ENCODE measurements at places on chromosomes 1 and 21.
A peak's percentile ranks its signal among the peaks of the same experiment; 100 is the strongest.

GRCh38 chr1:160743266-160743665 is 4.2 kb downstream of the SLAMF7 start:
- no peak for DNase-seq

- no peak for DNase-seq
Measured at GRCh38 chr1:211198111-211198510, 61.1 kb upstream of the RCOR3 start.

DNA sequence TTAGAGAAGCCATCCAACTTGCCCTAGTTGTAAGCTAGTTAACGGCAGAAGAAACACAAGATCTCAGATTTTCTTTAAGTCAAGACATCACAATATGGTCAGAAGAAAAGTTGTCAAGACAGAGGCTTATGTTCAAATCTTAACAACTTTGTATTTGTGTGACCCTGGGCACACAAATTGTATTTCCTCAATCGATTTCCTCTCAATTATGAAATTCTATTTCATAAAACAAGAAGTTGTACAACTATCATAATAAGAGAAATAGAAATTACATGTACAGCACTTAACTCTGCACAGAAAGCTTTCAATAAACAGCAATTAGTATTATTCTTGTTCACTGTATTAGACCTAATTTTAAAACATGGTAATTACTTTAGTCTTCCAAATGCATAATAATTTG is 62.9 kb upstream of the SDC3 start:
- DNase-seq: no peak

- no peak for DNase-seq
Measured at GRCh38 chr1:207755846-207756693, 4.2 kb downstream of the CD46 start.

DNA sequence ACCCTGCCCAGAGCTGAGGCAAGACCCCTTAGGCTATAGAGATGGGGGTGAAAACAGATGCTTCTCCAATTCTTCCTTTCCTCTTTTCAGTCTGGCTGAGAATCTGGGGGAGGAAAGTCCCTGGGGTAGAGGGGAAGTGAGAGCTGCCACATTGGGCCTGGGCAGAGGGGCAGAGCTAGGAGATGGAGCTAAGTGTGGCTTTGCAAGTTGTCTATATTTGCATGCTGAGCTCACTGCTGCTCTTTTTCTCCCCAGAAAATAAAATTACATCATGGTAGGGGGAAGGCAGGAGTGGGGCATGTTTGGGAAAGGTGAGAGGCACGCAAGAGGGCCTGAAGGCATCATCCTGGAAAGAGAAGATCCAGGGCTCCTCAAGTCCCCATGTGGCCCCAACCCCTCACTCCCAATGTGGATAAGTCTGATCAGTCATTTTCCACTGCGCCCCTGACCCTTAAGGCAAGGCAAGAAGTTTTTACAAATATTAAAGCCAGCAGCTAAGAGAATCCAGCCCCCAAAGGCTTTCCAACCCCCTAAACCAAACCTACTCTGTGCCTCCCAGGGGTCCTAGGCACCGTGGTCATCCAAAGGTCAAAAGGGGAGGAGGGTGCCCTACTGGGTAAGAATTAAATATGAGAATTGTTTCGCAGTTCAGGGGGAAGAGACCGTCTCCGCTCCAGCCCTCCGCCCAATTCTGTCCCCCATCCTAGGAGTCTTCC is 500 bp upstream of the PEA15 start:
- DNase-seq: no peak

DNA sequence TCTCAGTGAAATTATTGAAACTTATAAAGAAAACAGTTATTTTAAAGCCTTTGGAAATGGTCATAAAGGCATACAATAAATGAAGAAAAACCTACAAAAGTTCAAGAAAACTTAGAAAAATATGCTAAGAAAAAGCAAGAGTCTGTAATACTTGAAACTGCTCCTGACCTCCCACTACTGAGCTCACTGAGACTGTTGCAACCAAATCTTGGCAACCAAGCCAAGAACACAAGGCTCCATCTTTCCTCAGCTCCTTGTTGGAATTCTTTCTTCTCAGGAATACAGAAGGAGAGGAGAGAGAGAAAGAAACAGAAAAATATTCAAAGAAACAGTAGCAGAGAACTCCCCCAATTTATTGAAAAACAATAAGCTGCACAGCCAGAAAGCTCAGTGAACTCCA is 160.5 kb downstream of the RASAL2 start:
- no peak for DNase-seq

DNA sequence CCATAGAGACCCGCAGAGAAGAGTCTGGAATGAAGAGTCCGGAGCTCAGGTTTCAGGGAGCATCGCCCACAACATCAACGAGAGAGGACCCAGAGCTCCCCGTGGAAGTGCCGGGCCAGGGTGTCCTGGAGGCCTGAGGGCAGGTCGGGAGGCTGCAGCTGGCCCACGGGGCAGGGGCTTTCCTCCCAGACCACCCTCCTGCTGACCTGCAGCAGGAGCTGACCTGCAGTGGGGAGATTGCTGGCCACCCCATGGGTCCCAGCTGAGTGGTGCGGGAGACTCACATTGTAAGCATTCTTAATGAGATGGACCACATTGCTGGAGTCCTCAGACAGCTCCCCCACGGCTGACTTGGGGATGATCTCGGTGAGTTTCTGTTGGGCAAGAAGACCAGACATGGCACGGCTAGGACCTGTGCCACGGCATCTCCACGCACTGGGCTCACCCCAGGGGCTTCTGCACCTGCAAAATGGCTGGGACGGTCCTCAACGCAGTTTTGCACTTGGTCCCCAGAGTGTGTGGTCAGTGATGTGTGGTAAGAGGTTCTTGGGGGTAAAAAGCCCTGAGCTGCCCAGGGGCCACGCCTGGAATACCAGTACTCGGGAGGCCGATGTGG is 21.3 kb upstream of the PTTG1IP start:
- no peak for DNase-seq

GRCh38 chr1:35274197-35274596 is 5.7 kb downstream of the ZMYM4 start:
- DNase-seq: no peak

DNA sequence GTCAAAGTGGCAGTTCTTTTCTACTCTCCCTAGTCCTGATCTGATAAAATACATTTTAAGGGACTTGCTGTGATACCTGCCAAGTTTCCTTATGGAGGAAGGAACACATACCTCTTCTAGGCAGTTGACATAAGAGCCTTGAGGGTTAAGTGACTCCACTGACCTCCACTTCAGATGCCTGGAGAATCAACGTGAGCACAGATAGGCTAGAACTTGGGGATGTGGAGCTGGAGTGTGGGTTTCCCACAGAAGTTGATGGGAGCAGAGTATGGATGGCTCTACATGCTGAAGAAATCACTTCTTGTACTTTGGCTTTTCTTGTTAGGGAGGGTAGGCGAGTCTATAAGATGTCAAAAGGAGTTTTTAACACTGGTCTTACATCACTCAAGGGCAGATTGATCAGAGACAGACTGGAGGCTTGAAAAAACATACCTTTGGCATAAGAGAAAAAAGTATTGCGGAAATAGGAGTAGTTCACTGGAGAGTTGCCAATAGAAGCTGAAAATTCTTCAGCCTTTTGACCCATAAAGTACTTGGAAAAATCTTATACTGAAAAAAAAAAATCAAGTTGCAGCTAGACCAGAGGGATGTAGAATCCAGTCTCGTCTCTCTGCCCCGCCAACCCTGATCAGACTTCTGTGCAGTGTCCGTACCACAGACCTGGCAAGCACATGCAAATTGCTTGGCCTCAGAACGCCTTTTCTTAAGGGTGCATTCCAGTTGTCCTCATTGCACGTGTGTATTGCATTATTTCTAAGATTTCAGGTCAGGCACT is 5.5 kb downstream of the RHOU start:
- no peak for DNase-seq

GRCh38 chr1:40532844-40533424 is 1.5 kb downstream of the ZNF684 start:
- DNase-seq: no peak

DNA sequence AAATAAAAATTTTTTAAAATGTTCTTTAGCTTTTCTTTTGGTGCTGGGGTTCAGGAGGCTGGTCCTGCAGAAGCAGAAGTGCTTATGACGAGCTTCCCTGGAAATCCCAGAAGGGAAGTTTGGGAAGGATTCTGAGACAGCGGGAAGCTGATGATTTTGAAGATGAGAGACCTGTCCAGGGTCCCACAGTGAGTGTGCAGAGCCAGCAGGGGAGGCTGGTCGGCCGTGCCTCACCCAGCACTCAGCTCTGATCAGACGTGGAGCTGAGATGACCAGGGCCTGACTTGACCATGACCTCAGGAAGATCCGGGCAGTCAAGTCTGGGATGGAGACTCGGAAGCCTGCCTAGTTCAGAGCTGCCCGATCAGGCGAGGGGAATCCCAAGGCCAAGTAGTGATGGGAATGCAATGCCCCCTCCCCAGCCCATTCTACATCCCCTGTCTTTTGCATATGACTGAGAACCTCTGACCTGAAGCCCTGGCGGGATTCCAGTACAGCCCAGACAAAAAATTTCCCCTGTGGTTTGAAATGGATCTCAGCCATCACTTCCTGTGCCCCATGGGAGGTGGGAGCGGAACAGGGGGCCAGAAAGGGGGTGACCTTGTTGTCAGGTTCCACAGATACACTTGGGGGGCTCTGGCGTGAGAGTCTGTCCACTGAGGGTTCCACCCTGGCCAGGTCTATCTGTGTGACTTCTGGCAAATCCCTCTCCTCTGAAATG is 96.8 kb upstream of the RUNX3 start:
- no peak for DNase-seq

DNA sequence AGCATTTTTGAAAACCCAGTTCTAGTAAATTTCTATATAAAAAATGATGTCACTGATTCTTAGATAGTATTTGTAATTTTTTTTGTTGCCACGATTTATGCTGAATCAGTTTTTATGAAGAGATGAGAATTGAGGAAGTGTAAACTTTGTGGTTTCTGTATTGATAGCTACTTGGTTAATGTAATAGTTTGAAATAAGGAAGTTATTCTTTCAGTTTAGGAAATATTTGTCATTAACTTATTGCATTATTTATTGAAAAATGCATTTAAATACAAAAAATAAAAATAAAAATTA is 97.8 kb downstream of the ZFYVE9 start:
- no peak for DNase-seq

GRCh38 chr1:212234431-212235395 is 50.5 kb upstream of the PPP2R5A start:
- no peak for DNase-seq

- DNase-seq: no peak
Measured at GRCh38 chr1:177021687-177022086, 142.8 kb downstream of the ASTN1 start.

GRCh38 chr1:65844821-65845534 is 52.3 kb downstream of the PDE4B start:
- no peak for DNase-seq

DNA sequence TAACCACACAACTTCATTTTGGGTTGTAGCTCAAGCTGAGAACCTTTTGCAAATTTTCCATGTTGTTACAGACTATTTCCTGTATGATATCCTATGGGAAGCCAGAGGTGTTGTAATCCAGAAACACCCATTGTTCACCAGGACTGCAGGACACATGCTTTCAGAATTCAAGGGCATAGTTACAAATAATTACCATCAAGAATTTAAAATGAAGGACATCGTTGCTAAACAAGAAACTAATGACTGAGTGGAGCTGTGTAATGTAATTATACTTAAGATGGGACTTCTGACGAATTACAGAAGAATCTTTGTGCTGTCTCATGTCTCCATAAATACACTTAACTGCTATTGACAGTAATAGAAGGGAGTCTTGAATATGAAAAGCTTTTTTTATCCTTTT is 47.6 kb upstream of the HOOK1 start:
- peak; percentile 82 for DNase-seq

GRCh38 chr1:43276673-43277072 is 6.9 kb downstream of the TMEM125 start:
- DNase-seq: no peak
